Fibroblast of skin of scalp (primary cell): ENCODE measurements at places on chromosomes 6 and 20.

DNA sequence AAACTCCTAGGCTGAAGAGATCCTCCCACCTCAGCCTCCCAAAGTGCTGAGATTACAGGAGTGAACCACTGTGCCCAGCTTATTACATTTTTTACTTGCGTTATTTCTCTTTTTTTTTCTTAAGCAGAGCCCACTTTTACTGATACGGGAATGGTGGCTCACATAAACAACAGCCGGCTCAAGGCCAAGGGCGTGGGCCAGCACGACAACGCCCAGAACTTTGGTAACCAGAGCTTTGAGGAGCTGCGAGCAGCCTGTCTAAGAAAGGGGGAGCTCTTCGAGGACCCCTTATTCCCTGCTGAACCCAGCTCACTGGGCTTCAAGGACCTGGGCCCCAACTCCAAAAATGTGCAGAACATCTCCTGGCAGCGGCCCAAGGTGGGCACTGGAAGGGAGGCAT, 10.5 kb downstream of the CAPN11 start:
- no peak for DNase-seq

DNA sequence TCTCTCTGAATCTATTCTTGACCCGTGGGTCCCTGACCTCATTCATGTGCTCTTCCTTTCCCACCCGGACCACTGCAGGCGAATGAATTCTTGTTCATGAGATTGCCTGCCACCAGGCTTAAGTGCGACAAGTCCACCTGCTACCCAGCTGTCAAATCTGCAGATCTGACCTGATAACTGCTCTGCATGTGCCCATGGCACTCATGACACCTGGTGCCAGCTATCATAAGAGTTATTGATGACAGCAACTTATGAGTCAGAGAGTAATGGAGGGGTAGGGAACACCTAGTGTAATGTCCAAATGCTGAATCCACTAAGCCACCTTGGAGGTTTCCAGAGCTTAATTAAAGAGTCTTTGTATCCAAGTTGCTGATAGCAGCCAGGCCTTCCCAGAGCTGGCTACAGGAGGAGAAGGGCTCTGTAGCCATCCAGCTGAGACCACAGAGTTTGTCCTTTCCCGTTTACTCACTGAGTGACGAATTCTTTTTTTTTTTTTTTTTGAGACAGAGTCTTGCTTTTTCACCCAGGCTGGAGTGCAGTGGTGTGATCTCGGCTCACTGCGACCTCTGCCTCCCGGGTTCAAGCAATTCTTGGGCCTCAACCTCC, 17.4 kb downstream of the SHLD1 start:
- no peak for DNase-seq

- DNase-seq, result no peak
These were observed 199.1 kb downstream of the COL9A1 start for GRCh38 chr6:70103798-70104197.

GRCh38 chr6:16752206-16752866, 8.9 kb downstream of the ATXN1 start:
- DNase-seq, result peak; percentile 90

GRCh38 chr20:60727425-60727824, 524.6 kb upstream of the CDH4 start:
- no peak for DNase-seq

- peak; percentile 35 for DNase-seq
These were observed 34.9 kb downstream of the ANGPT4 start for GRCh38 chr20:881051-881782.

GRCh38 chr6:35170891-35171290, 29.8 kb upstream of the TCP11 start:
- DNase-seq, result no peak
